ENCODE measurements at places on chromosomes 1 and 21.

DNA sequence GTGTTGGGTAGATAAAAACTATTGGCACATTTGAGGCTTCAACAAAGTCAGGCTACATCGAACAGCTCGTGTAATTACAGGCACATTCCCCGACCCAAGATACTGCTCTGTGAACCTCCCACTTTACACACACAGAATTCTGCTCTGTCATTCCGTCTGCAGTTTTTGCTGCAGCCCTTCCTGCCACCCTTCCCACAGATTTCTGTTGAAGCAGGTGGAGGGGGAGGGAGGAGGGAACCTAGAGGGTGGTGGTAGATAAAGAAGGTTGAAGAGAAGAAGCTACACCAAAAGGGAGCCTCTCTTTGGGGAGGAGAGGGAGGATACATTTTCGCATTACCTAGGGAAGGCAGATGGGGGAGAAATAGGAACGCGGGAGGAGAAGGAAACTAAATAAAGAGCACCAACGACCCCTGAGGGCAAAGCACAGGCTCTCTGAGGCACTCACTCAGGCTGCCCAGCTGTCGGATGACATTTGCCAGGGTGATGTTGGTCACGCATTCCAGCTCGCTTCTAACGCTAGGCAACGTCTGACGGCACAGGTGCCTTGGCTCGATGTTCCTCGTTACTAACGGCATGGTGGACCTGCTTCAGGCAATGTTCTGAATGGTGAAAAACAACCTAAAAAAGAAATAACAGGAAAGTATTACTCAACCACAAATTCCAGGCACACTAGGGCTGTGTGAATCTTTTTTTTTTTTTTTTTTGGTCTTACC, 36.0 kb downstream of the GPR3 start:
- no peak for DNase-seq

GRCh38 chr1:84301785-84302385, 377 bp downstream of the SAMD13 start:
- DNase-seq: no peak

DNA sequence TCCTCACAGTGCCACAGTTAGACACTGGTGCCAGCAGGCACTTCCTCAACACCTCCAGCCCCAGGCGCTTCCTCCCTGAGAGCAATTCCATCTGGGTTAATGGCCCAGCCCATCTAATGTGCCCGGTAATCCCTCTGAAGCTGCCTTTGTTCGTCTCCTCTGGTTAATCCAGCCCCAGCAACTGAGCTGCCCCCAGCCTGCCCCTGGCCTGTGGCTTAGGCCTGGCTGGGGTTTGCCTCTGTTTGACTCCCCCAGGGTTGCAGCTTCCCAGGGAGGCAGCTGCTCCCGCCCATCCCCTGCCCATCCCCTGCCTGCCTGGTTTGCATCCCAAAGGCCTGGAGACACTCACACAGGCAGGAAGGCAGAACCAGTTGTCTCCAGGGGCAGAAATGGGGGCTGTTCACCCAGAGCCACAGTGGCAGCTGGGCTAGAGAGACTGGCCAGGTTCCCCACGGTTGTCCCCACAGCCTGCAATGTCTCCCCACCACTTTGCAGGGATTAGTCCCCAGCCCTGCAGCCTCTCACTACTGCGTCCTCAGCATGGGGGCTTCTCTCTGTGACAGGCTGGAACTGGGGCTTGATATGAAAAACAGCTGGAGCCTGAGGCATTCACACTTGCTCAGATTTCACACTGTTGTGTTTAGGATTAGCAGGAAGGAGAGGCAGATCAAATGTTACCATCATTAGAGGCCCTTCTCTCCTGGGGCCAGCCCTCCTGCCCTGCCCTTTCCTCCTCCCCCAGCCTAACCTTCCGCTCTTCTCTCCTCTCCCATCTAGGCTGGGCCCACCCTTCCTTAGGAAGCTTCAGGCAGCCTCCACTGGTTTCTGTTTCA, 120.2 kb downstream of the TLR5 start:
- no peak for DNase-seq

GRCh38 chr1:248813546-248813945, 12.2 kb downstream of the SH3BP5L start:
- no peak for DNase-seq

DNA sequence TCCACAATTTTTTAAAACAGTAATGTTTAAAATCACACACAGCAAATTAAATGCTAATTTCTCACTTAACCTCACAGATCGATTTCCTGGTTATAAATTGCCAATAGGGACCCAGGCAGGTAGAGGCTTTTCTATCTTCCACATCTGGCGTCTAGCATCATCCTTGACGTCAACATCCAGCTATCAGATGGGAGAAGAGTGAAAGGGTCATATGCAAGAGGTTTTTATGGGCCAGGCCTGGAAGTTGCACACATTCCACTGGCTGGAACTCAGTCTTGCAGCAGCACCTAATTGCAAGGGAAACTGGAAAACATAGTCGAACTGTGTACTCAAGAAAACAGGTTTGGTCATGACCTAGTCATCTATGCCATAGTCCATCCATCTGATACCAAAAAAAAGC, 6.0 kb upstream of the EEIG2 start:
- no peak for DNase-seq

DNA sequence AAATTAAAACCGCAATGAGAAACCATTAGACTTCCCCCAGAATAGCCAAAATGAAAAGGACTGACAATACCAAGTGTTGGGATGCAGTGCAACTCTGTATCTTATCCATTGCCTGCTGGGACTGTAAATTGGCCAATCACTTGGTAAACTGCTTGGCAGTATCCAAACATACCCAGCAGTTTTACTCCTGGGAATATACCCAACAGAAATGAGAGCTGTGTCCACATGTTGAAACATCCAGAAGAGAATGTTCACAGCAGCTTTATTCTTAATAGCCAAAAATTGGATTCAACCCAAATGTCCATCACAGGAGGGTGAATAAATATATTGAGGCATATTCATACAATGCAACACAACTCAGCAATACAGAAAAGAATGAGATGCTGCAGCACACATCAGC, 13.7 kb upstream of the FAM20B start:
- DNase-seq: no peak

DNA sequence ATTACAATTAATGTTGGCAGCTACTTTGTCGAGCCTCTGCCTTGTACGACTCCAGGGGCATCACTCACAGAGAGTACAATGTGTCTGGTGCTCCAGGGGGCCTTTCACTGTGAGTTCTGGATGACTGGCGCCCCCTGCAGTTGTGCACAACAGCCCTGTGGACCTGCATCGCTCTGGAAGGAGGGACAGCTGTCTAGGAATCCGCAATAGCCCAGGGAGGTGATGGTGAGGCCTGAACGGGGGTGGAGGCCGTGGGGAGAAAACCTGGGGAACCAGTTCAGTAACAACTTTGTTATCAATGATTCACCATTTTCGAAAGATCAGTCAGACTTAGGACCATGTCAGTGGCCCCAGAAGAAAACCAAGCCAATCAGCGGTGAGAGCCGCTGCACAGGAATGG, 189.1 kb downstream of the KAZN start:
- DNase-seq: no peak

DNA sequence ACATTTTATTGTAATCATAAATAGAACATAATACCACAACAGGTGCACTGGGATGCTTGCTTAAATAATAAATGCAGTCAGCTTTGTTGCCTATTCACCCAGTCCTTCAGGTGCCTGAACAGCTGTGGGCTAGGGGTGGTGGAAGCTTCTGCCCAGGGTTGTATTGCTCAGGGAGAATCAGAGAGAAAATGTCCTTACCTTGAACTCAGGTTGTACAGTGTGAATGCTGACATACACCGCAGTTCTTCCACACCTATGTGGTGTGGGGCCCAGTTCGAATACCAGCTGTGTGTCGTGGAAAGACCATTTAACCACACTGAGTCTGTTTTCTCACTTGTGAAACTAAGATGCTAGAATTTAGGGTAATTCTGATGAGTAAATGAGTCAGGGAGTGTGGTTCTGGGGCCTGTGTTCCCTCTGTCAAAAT, 115.7 kb upstream of the ATP1A1 start:
- DNase-seq: no peak

- DNase-seq: no peak
Measured at GRCh38 chr1:196071447-196071846, 536.8 kb downstream of the KCNT2 start.

GRCh38 chr1:194289569-194290266, 1103.3 kb upstream of the B3GALT2 start:
- DNase-seq: no peak

DNA sequence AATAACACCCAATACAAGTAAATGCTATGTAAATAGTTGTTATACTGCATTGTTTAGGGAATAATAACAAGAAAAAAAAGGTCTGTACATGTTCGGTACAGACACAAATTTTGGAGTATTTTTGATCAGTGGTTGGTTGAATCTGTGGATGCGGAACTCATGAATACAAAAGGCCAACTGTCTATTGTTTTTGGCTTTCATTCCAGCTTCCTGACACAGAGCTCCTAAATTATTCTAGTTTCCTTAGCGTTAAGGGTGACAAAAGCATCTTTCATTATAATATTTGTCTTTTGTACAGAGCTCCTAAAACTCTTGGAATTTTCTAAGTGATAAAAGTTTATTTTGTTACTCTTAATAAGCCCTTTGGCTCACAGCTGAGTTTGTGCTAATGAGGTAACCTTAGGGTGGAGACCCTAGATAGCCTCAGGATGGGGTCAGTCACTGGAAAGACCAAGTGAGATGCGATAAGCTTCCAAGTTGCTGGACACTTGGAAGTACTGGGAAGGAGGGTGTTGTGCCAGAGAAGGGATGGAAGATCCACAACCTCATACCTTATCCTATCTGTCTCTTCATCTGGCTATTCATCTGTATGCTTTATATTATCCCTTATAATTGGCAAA, 57.4 kb upstream of the PRRC2C start:
- no peak for DNase-seq

GRCh38 chr1:57443004-57443403, 19.1 kb upstream of the DAB1 start:
- no peak for DNase-seq

DNA sequence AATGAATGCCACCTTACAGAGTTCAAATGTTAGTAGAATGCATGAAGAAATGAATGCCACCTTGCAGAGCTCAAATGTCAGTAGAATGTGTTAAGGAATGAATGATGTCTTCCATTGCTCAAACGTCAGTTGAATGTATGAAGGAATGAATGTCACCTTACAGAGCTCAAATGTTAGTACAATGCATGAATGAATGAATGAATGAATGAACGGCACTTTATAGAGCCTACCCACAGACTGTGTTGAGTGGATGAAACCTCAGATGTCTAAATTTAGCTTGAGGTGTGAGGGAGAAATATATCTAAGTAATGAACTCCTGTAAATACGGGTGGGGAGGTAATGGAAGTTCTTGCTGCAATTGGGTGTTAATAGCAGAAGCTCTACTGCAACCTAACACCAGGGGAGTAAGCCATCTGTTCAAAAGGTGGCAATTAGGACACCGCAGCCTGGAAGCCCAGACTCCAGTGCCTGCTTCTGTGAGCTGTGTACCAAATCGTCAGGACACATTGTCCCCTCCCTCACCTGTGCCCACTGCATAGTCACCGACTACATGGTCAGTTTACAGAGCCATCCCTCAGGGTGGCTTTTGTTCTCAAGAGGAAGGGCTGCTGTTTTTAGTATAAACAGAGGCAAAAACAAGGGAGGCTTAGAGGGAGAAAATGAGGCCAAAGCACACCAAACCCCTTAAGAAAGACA, 26.7 kb downstream of the SUSD4 start:
- DNase-seq: no peak

GRCh38 chr21:27423906-27424595, 457.2 kb upstream of the ADAMTS5 start:
- no peak for DNase-seq

GRCh38 chr1:153985341-153985912, 712 bp downstream of the RAB13 start:
- no peak for DNase-seq

DNA sequence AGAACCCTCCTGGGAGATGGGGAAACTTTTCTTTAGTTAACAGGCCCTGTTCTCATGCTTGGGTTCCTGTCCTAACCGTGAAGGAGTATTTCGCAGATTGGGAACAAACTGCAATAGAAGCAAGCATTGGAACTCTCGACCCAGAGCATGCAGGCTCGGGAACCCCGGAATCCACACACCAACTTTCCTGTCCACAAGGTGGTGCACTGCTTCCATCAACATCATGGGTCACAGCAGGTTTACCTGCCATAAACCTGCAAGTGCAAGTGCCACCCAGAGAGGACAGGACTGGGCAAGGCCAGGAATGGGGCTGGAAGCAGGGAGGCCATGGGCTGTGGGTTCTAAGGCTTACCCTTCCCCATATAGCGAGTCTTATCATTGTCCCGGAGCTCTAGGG, 6.9 kb downstream of the ENO1 start:
- no peak for DNase-seq

DNA sequence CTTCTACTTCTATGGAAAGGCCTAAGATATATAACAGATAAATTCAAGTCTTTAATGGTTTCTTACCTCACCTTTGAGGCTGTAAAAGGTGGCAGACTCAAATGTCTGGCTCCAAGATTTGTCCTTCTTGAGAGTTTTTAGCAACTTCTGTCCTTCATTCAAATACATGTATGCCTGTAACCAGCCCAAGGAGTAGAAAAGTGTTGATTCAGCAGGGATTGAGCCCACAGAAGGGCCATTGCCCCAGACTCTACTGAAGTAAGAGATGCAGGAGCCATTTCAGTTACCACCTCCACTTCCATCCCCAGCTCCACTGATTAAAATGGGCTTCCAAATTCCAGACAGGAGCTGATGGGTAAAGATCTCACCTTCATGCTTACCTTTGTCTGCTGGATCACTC, 80.0 kb downstream of the ADCY10 start:
- DNase-seq: no peak

- DNase-seq: no peak
Measured at GRCh38 chr1:228400237-228400651, 6.4 kb downstream of the TRIM11 start.

DNA sequence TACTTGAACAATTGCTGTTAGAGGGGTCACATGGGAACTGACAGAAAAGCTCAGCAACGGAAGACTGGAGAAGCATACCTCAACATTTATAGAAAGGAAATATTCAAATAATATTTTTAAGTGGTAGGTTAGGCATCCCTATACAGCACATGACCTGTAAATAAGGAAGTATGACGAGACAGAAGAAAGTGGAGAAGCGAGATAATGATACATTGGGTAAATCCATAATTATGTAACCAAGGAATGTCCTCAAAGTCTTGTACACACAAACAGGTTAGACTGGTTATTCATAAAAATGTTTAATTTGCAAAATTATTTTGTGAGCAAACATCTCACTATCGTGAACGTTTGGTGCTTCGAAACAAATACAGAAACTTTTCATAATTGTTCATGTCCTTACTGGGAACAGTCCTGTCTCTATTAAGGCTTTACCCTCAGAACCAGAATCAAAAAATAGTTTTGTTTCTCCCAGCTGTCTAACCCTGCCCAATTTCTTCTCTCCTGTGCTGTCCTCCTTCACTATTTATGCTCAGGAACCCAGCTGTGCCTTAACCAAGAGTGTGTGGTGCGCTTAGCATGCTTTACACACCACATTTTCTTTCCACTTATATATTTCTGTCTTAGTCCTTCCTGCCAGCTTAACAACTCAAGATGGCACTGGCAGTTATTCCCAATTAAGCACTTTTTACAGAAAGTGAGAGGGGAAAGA, 10.2 kb downstream of the KMO start:
- DNase-seq: no peak

GRCh38 chr1:4046836-4047461, 146.9 kb upstream of the C1orf174 start:
- DNase-seq: no peak

- DNase-seq: peak; percentile 2
Measured at GRCh38 chr1:92118826-92119225, 38.7 kb downstream of the BTBD8 start.

- DNase-seq: no peak
Measured at GRCh38 chr21:38258521-38259485, 2.0 kb downstream of the KCNJ15 start.
